Right lobe of liver (tissue), 6 donors: ENCODE measurements at places on chromosomes 11 and 22. TPM values are rescaled to one million over a fixed set of nuclear protein-coding genes. Genes with fewer than 3 reads are reported as not detected.
A peak's percentile ranks its signal among the peaks of the same experiment; 100 is the strongest.

Gene KCNQ1OT1
- total RNA-seq: 0.68 TPM

Gene FXYD6
- total RNA-seq: 4.9 TPM

Gene POLR3H
- 23.0 TPM for total RNA-seq

DNA sequence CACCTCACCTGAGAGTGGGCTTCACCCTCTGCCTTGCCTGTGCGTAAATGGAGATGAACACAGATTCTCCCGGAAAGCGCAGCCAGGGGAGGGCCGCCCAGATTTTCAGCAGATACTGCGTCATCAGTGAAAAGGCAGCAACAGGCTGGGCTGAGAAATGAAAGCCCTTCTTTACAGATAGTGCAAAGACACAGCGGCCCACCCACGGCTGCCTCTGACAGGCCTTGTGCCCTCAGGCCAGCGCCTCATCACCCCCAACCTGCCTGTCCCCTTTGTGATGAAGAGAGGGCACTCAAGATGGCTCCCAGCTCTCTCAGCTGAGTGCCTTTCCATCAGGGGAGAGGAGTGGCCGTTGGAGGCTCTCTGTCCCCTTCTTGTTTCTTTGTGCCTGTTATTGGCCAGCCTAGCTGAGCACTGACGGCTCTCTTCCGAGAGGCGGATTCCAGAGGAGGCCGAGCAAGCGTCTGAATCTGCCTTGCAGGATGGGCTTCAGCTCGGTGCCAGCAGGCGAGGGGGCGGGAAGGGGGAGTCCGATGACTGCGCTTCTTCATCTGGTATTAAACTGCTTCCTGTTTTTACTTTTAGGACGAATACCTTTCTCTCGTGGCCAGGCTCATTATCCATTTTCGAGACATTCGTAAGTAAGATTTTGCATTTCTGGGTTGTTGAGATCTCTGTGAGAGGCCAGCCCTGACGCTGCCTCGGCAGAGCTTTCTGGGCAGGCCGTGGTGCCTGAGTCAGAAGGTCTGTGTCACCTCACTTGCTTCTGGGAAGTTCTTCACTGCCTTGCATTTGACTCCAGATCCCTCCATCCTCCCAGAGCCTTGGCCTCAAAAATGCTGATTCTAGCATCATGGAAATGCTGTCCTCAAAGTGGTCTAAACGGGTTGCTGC is 43.7 kb downstream of the MED15 start:
- H3K27me3 ChIP-seq: no peaks in the 10 kb centered on the region
- peak overlapping the region; percentile 72 for H3K27ac ChIP-seq
- H3K4me1 ChIP-seq: no peaks in the 10 kb centered on the region
- H3K4me3 ChIP-seq: no peak overlapping the region
- no peak for DNase-seq
- H3K36me3 ChIP-seq: peaks cover 11% of the 10 kb centered on the region
